ENCODE measurements at places on chromosomes 2 and 18. TPM values are rescaled to one million over a fixed set of nuclear protein-coding genes. Genes with fewer than 3 reads are reported as not detected.

PRKAG3 gene
- not detected for total RNA-seq

SLC4A3 gene
- 3.4 TPM for total RNA-seq

CDH19 gene
- 1.3 TPM for total RNA-seq

LAMA1 gene
- 0.06 TPM for total RNA-seq

ALPI gene
- not detected for total RNA-seq

MDH1B gene
- total RNA-seq = 1.2 TPM

SERPINB3 gene
- not detected for total RNA-seq

C1GALT1C1L gene
- 2.5 TPM for total RNA-seq

DYNAP gene
- total RNA-seq = not detected

GALNT13 gene
- 10.0 TPM for total RNA-seq

LOXL3 gene
- 0.23 TPM for total RNA-seq

HSBP1L1 gene
- 13.2 TPM for total RNA-seq

BMP10 gene
- not detected for total RNA-seq

CEP192 gene
- total RNA-seq = 9.1 TPM

ICOS gene
- total RNA-seq = not detected

PTPRN gene
- 1.2 TPM for total RNA-seq

BOK gene
- total RNA-seq = 37.5 TPM

SLC9A2 gene
- 3.1 TPM for total RNA-seq

GCG gene
- not detected for total RNA-seq

CHRNG gene
- total RNA-seq = not detected

FAM124B gene
- 0.06 TPM for total RNA-seq

POMC gene
- not detected for total RNA-seq

PARD3B gene
- 0.72 TPM for total RNA-seq

PRSS56 gene
- total RNA-seq = 0.27 TPM

GPR39 gene
- 9.9 TPM for total RNA-seq

SKOR2 gene
- total RNA-seq = not detected

NT5C1B gene
- total RNA-seq = not detected

FOXD4L1 gene
- 0.58 TPM for total RNA-seq

POTEJ gene
- total RNA-seq = not detected

REEP1 gene
- total RNA-seq = 0.62 TPM

All from A549 treated with RU486 at 1 μM for 4 hours (cell line).